ENCODE measurements at places on chromosomes 1 and 21.

- DNase-seq, result peak; percentile 81
Measured at GRCh38 chr1:221335161-221336101, 406.5 kb downstream of the DUSP10 start.

GRCh38 chr1:203490607-203491006 lies 3.3 kb upstream of the OPTC start:
- no peak for DNase-seq

GRCh38 chr1:10449751-10450150 lies at the start of gene CORT:
Gene CORT (plus strand): TSS chr1:10450031. CDS start chr1:10450224, 193 bp downstream.
- no peak for DNase-seq

DNA sequence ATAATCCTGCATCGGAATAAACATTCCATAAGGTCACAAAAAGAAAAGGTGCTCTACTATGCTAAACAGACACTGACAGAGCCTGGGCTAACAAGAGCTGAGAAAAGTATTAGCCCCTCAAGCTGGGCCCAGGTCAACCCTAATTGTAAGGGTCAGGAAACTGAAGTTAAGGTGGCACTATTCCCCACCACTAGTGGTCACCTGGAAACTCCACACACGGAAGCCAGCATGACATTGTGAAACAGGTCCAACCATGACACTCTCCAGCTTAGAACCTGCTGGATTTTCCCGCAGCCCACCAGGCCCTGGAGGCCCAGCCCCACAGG lies 1.2 kb downstream of the PTTG1IP start:
- DNase-seq, result no peak

DNA sequence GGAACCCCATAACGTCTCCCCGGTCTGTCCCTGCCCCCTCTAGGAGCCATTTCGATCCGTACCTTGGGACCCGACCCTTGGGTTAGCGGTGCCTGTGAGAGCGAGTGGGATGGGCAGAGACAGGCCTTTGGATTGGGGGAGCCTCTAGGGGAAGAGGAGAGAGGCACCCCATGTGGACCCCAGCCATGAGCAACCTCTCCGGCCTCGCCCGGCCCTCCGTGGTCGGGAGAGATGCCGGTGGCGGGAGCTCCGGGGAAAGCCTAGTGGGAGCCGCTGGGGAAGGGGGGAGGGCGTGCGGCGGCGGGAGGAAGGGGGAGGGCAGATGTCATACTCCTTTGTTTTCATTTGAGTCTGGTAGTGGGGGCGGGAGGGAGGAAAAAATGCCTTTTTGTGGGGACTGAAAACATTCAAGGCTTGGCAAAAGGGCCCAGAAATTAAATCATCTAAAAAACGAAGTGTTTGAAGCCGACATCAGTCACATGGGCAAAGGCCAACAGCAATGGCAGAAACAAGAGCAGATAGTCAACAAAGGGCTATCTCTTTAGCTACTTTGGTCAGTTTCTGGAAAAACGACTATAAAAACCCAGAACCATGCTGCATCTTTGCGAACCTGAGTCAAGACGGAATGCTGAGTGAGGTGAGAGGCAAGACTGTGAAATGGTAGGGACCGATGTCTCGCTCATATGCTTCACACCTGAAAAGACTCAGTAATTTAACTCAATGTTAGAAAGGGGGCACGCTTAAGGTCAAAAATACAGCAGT lies 758 bp downstream of the PTBP2 start:
- peak; percentile 84 for DNase-seq

DNA sequence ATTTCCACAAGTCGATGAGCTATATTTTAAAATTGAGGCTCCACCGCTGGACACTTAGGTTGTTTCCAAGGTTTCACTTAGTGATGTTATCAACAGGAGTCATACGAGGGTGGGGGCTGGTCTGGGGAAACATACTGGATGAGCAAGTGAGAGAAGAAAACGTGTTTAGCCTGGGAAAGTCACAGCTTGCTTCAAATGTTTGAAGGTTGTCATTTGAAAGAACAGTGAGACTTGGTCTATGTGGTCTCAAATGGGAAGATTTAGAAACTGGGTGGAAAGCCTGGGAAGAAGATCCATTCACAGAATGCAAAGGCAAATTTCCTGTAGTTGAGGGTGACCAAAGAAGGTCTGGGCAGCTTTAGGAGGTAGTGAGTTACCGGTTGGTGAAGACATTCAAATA lies 9.9 kb upstream of the DYRK1A start:
- no peak for DNase-seq

GRCh38 chr1:85580872-85581801 lies 576 bp downstream of the CCN1 start:
- DNase-seq, result peak; percentile 89

- no peak for DNase-seq
Measured at GRCh38 chr1:231147896-231148295, 14.0 kb upstream of the TRIM67 start.

- no peak for DNase-seq
Measured at GRCh38 chr1:100720101-100720500, 559 bp downstream of the VCAM1 start.

GRCh38 chr1:41607808-41608207 lies 123.3 kb upstream of the EDN2 start:
- no peak for DNase-seq

DNA sequence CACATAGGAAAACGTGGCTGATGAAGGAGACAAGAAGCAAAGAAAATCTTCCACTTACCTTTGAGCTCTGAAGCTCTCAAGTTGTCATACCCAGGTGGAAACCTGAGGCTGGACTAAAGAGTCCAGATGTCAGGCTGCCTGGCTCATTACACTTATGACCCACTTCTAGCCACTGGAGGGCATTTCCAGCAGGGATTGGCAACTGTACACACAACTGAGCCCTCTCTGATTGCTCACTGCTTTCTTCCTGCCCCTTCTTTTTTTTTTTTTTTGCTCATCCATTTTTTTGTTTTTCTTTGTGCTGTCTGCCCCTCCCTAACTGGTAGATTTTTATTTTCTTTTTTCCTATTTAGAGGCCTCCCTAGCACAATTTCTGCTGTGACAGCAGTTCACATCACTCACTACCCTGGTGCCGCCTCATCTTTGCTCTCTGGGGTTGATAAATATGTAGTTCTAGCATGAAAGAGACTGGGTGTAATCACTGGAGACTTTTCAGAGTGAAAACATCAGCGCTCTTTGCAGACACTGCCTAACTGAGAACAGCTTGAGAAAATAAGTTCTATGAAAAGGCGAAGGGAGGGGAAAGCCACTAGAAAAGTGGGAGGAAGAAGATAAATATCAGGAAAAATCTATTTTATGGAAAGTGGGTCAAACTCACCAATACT lies 334.5 kb downstream of the NUF2 start:
- no peak for DNase-seq

DNA sequence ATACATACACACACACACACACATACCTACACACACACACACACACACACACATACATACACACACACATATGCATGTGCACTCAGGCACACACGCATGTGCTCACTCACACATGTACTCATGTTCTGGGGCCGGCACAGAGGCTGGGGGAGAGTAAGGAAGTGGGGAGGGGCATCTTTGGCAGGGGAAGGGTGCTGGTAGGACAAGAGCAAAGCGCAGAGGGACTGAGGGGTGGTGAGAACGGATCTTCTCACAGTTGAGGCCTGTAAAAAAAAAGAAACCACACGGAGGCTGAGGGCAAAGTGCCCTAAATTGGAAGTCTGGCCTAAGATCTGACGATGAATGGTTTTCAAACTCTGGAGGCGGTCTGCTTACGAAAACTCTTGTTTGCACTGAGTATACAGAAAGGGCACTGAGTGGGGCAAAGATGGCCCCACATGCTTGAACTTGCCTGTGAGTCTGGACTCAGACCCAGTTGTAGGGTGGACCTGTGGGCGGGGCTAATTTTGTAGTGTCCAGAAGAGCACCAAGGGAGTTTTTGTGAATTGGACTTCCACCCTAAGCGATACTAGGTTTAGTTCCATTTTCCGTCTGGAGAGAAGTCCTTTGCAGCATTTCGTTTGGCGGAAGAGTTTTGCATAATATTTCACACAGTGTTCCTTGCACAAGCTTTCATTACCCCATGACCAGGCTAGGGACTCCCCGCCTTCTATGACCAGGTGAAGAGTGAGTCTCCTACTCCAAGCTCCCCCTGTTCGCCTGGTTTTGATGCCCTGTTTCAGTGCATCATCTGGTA lies 79.3 kb upstream of the LYST start:
- no peak for DNase-seq

GRCh38 chr21:25561668-25562641 lies 45.3 kb downstream of the MRPL39 start:
- DNase-seq, result peak; percentile 90

GRCh38 chr1:53367503-53368313 lies 39.8 kb upstream of the LRP8 start:
- peak; percentile 75 for DNase-seq

GRCh38 chr1:198118134-198118533 lies 38.7 kb upstream of the NEK7 start:
- peak; percentile 87 for DNase-seq

- no peak for DNase-seq
Measured at GRCh38 chr1:180494370-180494769, 8.0 kb downstream of the ACBD6 start.

DNA sequence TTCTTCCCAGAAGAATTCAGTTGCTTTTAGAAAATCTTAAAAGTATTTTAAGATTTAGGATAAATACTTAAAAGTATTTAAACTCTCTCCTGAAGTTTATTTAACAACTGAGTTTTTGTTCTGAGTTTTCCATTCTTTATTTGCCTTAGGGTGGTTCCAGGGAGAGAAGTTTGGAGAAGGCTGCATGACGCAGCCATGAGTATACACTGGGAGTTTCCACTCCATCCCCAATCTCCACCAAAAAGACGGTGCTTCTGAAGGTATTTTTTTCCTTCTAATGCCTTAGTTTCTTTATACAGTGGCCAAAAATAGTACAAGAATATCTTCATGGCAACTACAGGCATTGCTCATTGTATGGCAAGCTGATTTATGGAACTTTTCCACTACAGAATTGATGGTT lies 122.7 kb downstream of the ST6GALNAC5 start:
- no peak for DNase-seq

Data from posterior vena cava (tissue), 2 donors.